ENCODE measurements at places on chromosomes 3 and 15. TPM values are rescaled to one million over a fixed set of nuclear protein-coding genes. Genes with fewer than 3 reads are reported as not detected.
A peak's percentile ranks its signal among the peaks of the same experiment; 100 is the strongest.

GHRL gene
- total RNA-seq = 0.35 TPM

PLCH1 gene
- total RNA-seq = 21.4 TPM

FETUB gene
- not detected for total RNA-seq

MYEF2 gene
- 110 TPM for total RNA-seq

CLEC3B gene
- total RNA-seq = not detected

DNA sequence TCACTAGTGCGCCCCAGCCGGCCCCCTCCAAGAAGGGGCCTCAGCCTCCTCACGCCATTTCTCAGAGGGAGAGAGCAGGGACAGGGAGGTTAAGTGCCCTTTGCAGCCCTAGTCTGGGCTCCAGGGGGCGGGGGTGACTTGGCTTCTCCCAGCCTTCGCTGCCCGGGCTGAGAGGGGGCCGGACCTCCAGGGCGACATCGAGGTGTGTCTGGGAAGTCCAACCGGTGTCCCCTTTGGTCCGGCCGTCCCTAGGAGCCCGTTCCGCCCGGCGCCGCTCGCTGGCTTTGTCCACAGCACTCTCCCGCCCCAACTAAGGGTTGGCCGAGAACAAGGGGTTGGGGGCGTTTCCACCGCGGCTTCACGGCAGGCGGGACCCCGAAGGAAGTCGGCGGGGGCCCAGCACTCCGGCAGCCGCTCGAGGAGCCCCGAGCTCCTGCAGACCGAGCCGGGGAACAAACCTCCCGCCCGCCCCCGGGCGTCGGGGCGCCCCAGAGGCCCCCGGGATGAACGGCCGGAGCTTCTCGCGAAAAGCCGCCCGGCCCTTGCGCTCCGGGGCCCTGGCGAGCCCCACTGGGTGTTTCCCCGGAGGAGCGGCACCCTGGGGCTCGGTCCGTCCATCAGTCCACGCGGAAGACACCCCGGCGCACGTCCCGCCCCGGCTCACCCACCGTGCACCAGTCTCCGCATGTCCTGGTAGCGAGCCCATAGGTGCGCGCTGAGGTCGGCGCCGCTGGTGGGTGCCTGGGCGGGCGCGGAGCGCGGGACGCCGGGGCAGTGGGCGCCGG is 627 bp downstream of the NT5DC2 start:
- peak; percentile 37 for DNase-seq

DNA sequence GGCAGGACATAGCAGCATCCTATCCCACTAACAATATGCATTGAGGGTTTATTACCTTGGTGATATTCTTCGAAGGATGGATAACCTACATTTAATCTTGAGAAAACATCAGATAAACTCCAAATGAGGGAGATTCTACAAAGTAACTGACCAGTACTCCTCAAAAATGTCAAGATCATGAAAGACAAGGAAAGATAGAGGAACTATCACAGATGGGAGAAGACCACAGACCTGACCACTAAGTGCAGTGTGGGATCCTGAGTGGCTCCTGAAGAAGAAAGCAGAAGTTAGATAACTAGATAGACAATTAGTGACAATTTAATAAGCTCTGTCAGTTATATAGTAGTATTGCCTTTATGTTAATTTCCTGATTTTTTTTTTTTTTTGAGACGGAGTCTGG is 17.7 kb upstream of the CGNL1 start:
- no peak for DNase-seq

DNA sequence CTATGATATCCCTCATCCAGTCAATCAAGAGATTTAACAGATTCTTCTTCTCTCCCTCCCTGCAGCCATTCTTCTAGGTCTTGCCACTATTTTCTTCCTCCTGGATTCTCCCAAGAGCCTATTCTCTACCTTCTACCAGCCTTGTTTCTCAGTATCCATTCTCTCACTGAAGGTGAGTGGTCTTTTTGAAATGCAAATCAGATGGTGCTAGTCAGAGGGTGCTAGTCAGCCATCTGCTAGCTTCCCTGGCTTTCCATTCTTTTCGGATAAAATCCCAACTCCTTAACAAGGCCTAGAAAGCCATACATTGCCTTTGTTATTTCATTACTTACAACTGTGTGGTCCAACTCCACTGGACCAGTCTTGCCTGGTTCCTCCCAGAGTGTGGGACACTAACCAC is 734.3 kb upstream of the CFAP20DC start:
- no peak for DNase-seq

DNA sequence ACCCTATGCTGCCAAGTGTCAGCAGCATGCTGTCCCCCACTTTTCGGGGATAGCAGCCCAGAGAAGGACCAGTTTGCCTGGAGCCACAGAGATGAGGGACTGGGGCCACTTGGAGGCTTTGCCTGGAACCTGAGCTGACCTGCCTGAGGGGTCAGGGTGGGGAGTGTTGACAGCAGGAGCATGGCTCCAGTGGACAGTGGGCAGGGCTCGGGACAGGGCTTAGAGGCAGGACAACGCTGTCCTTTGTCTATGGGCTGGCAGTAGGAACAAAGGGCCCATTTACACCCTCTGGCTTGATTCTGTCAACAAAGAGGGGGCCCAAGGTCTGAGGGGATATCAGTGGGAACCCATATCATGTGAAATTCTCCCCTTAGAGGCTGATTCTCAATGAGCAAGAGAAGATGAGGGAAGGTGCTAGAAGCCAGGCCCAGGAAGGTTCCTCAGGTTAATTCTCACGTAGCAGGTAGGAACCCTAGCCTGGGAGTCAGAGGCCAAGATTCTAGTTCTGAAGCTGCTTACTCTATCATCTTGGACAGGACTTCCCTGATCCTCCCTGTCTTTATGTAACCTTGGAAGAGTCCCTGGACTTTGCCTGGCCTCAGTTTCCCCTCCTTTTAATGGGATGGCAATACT is 29.7 kb upstream of the HHATL start:
- peak; percentile 35 for DNase-seq

DNA sequence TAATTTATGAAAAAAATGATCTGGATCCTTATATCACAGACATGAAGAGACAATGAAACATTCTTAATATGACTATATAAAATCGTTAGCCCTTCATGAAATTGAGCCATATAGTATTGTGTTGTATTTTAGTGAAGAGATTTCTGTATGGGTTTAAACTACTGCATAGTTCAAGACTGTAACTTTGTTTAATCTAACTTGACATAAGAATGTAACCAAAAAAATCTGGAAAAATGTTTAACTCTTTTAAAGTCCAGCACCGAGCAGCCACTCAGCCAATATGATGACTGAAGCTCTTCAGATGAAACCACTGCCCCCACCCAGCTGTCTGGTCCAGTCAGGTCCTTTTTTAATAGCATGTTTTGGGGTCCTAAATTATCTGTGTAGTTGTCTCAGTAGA is 4.9 kb downstream of the NANOGP8 start:
- no peak for DNase-seq

GRCh38 chr15:47523681-47524475 is 193.4 kb upstream of the SEMA6D start:
- DNase-seq = no peak

- DNase-seq = no peak
These were observed 12.8 kb downstream of the IQGAP1 start for GRCh38 chr15:90400759-90401314.

DNA sequence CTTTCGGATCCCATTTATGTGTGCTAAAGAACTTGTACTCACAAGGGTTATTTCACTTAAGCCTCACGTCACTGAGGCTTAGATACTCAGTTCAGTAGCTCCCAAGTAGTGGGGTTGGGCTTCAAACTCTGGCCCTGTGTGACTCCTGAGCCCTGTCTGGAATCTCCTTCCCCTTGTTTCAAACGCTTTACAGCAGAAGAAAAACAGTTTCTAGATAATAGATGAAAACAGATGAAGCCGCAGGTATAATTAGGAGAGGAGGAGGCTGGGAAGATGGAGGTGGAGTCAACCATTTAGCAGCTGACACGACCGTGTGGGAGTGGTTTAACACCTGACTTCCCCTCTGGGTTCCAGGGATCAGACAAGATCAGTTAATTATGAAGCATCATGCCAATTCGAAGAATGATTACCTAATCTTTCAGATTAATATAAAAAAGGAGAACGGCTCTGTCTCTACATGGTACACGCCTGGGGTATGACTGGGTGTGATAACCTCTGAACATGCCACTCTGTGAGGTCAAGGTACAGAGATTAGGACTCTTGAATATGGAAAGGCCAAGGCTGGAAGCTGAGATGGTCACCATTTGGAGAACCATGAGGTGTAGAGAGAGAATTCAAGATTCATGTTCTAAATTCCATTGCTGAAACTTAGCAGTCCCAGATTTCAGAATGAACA is 31.1 kb downstream of the TPM1 start:
- no peak for DNase-seq

DNA sequence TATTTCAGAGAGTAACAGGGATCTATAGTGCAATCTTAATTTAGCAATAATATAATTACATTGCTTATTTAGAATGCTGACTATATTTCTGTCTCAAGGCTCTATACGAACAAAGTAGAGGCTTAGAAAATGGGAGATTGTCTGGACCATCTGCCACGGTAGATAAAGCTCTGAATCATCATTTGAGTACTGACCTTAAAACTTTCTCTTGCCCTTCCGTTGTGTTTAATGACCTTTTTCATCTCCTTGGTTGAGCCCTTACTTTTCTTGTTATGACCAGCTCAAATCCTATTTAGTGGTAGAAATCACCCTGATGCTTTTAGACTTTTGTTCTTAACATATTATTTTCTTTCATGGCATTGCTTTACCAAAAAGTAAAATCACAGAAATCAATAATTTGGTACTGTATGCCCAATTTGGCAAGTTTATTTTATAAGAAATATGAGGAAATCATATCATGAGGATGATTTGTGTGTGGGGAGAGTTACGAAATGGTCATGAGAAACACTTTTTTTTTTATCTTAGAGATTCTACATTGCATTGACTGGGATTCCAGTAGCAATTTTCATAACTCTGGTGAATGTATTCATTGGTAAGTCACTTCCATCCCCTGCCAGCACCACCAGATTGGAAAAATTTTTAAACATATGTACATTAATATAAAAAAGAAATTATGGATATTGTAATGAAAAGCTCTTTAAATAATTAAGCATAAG is 11.0 kb downstream of the NDUFB5 start:
- DNase-seq = no peak

- DNase-seq = no peak
These were observed 87.7 kb downstream of the NEO1 start for GRCh38 chr15:73139744-73140553.

- no peak for DNase-seq
These were observed 71.0 kb upstream of the GALNT15 start for GRCh38 chr3:16103472-16103871.

DNA sequence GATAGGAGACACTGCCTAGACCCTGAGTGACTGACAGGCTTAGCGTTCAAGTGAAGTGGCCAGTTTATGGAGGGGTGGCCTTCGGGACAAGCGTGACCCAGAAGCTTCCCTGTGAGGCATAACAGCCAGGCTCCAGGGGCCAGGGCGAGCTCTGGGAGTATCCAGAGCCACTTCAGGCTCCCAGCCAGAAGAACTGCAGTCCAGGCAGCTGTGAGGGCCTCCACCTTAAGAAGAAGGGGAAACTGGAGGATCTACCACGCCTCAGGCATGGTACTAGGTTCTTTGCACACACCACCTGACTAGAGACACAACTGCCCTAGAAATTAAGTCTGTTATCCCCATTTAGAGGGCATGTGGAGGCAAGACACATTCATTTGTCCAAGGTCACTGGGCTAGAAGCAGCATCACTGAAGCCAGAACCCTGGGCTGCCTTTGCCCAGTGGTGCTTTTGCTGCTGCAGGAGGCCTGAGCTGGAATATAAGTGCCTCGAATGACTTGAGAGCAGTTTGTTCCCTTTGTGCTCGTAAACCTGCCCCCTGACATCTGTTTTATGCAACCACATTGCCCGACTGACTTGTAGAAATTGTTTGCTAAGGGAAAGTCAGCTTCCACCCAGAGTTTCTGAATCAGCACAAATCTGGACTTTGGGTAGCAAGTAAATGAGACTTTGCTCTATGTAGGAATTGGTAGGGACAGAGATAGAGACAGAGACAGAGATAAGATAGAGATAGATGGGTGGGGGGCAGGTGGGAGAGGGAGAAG is 23.3 kb downstream of the RASGRF1 start:
- no peak for DNase-seq

DNA sequence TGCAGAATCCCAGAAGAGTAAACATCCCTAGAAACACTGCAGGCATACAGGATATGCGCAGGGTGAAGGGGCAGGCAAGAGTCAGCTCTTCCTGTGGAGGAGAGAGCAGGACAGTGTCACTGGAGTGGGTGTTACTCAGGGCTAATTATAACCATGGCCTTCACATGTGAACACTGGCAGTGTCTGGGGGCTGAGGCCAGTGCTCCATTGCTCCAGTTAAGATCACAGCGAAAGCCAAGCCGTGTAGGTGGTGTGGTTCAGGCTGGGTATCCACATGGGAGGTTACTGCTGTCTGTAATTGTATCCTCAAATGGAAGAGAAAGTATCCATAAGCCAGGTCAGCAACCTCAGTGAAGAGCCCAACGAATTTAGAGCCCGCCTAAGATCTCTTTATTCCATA is 84.6 kb downstream of the MESD start:
- DNase-seq = no peak

- DNase-seq = peak; percentile 17
These were observed at the start of gene ATP2B2 for GRCh38 chr3:10505050-10505790. Gene ATP2B2 (minus strand): TSS chr3:10505586. CDS start chr3:10449543, 56,043 bp downstream.

- DNase-seq = no peak
These were observed 290.4 kb upstream of the C2CD4B start for GRCh38 chr15:62455441-62455921.

DNA sequence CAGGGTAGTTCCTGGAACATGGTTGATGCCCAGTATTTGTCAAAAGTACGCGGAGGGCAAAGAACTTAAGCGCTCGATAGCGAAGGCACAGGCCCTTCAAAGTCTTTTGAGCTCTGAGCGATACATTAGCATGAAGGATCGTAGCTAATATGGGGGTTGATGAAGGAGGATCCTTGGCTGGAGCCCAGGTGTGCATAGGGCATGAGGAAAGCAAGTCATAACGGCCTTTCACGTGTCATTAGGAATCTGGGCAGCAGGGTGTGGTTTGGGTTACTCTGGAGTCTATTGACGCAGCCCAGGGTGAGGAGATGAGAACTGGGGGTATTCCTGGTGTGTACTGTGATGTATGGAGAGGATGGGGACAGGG is 31.7 kb downstream of the SPINK8 start:
- no peak for DNase-seq

- no peak for DNase-seq
These were observed 118.0 kb upstream of the SLC24A5 start for GRCh38 chr15:48002767-48003166.

DNA sequence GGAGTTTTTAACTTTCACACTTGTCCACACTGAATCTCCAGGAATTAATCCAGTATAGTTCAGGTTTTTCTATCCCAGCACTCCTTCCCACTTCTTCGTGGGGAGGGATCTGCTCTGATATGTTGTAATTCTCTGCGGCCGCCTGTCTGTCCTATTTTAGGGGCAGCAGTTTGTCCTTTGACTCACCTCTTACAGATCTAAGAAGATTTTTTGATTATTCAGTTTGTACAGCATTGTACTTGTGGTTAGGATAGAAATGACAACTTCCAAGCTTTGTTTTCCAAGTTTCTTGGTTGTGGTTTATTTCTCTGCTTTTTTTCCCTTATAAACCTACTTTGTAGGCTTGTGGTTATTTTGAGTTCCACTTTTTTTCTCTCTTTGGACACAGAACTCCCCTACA is 601.7 kb downstream of the SI start:
- no peak for DNase-seq
